ENCODE measurements at places on chromosomes 6 and 20.

GRCh38 chr6:161889324-161889723 lies 615.5 kb upstream of the AGPAT4 start:
- DNase-seq = no peak

GRCh38 chr6:2885967-2886735 lies 17.0 kb downstream of the SERPINB9 start:
- no peak for DNase-seq

DNA sequence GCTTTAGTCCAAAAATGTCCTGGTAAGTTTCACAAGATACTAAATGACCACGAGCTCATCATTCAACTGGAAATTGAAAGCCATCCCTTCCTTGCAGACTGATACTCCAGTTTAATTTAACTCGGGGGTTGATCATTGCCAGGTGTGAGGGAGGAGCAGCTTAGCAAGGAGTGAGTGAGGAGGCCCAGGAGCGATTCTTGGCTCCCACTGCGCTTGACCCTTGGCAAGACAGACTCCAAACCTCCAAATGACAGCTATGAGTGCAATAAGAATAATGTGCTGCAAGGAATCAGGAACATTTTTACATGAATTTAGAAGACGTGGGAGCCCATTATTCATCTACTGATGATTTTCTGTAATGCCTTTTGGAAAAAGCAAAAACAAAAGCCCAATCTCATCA lies 64.9 kb downstream of the LAMA4 start:
- no peak for DNase-seq

DNA sequence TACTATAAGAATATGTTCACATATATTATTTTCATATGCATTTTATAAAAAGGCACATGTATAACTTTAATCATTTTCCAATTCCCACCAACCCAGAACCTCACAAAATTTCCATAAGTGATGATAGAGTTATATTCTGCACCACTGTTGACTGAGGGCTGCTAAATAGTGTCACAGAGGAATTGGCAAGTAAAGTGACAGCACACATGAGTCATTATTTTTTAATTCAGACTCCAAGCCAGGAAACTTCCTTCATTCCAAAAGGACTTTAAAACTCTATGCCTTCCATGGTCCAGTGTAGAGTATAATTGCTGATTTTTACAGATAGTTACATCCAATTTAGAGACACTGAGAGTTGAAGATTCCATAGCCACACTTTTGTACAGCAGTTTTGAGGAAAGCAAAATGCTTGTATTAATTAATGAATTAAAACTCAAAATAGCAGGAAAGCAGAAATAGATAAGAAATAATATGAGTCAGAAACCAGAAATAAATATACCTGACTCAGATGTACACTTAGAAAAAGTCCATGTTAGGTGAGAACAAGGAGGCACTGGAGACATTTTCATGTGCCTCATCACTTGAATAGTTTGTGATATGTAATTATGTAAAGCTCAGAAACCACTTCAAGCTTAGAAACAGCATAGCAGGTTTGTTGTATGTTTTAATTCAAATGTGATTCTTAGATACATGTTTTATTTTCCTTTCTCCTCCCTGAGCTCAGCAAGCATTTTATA lies 425.2 kb upstream of the OPRM1 start:
- DNase-seq = no peak

DNA sequence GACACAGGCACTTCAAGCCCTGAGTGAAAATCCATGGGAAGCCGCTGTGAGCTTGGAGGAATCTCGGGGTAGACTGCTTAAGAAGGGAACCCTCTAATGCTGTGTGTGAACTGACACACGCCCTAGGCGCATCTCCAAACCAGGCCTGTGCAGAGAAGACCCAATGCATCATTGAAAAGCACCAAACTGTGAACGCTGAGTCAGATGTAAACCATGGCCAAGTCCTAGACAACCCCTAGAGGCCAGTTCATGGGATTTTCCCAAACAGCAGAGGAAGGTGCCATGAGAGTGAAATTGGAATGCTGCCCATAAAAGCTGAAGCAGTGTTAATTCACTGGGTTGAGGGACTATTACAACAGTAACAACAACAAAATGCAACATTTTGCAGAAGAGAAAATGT lies 296.5 kb downstream of the SMOC2 start:
- no peak for DNase-seq

GRCh38 chr20:23130622-23131140 lies 44.6 kb upstream of the CD93 start:
- no peak for DNase-seq

DNA sequence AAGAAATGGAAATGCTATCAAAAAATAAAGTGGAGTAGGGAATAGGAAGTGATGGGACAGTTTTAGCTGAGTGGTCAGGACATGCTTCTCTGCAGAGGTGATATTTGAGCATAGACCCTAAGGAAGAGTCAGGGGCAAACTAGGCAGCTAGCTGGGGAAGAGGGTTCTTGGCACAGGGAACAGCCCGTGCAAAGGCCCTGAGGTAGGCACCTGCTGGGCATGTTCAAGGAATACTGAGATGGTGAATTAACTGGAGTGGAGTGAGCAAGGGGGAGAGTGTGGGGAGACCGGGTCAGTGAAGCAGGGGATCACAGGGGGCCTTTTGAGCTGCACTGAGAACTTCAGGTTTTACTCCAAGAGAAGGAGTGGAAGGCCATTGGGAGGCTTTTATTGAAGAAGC lies 7.5 kb upstream of the SIRPA start:
- no peak for DNase-seq

GRCh38 chr6:167934426-167934864 lies 63.0 kb upstream of the KIF25 start:
- DNase-seq = no peak

GRCh38 chr20:14477125-14477524 lies 139.7 kb upstream of the FLRT3 start:
- DNase-seq = no peak

- no peak for DNase-seq
Observed at GRCh38 chr6:47967843-47968242, 143.2 kb downstream of the PTCHD4 start.

DNA sequence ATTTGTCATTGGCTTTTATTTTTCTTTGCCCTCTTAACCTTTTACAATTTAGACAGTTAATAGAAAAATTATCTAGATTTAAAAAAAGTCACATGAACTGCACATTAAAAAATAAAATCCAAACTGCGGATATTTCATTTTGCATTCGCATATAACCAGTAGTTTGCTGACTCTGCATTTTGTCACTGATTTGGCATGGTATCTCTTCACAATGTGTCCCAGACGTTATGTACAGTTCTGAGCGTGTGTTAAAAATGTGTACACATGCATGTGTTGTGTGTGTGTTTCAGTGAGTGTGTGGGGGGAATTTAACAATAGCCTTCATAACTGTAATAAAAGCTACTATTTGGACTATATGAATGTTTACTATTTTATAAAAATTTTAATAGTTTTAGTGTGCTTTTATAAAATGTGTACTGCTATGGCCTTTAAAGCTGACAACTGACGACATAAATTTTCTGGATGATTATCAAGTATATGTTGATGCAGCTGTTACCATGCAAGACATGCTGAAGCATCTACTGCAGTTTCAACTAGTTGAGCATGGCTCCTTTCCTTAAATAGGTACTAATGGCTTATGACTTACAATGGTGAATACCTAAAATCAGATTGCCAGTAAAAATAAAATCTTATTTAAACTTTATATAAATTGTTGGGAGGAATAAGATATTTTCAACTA lies 67.7 kb downstream of the HMGCLL1 start:
- no peak for DNase-seq

- DNase-seq = no peak
Observed at GRCh38 chr20:42594011-42594410, 595.7 kb downstream of the PTPRT start.

DNA sequence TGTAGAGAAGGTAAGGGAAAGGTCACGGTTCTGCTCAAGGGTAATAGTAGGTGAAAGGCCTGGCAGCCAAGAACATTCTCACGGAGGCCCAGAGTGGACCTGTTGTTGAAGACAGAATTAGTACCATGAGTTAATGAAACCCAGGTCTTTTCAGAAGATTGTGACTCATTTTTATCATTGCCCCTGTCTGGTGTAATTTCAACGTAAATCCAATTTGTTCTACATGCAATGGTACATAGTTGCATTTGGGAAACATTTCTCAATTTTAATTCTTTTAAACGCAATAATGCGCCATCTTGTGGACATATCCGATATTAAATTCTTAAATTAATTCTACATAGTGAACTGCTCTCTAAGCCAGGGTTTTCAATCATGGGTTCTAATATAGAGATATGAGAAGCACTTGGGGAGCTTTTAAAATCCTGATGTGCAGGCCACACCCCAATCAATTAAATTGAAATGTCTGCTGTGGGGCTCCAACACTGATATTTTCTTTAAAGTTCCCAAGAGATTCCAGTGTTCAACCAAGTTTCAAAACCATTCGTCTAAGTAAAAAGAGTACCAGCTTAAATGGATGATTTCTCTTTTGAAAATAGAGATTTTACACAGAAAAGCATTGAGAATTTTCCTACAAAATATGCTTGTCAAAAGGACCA lies 257.4 kb downstream of the PLCB1 start:
- DNase-seq = no peak

DNA sequence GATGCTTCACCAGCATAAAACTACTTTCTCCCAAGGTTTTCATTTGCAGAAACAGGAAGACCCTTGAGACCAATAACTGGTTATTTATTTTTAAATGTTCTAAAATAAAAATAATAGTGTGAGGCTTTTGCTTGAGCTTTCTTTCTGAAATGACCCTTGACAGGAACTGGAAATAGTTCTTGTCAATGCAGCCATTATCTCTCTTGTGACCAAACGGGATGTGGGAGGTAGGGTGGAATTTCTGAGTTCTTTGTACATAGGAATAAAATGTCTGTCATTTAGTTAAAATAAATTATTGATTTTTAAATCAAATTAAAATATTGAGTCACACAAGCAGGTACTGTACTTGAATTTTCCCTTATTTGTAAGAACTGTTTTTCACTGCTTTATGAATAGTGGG lies 110.2 kb upstream of the CCN2 start:
- no peak for DNase-seq

GRCh38 chr20:36285746-36286447 lies 20.2 kb upstream of the DLGAP4 start:
- no peak for DNase-seq

DNA sequence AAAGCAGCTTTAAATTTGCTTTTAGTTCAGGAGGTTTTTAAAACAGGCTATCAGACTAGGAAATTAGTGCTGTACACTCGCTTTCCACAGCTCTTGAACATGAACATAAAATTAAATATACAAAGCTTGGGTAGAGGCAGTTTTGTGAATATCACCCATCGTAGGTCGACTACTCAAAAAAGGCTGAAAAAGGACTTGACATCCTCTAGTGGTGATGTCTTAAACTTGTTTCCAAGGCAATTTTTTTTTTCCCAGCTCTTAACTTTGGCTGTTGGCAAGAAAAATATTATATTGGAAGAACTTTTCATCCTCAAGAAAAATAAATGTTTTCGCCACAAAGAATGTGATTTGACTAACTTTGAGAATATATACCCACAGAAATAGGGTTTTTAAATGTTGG lies 2.9 kb downstream of the MAP7 start:
- no peak for DNase-seq

DNA sequence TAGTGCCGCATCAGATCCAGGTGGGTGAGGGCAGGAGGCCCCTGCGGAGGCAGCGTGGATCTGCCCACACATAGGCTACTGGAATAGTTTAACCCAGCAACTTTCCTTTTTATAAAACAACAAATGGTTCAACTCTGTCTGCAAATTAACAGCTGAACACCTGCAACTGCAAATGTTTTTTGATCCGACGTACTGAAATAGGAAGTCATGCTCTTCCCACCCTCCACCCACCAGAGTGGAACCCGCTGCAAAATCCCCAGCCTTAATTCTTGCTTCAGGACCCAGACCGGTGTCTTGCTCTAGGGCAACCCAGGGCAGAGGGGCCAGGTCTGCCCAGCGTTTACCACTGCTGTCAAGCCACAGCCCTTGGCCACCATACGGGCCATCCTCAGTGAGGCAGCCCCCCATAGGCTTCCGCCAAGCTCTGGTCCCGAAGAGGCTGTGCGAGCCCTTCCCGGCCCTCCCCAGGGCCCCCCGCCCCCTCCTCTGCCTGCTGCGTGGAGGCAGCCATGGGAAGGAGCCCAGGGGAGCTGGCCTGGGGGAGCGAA lies 334.3 kb downstream of the ZFAND3 start:
- DNase-seq = no peak

DNA sequence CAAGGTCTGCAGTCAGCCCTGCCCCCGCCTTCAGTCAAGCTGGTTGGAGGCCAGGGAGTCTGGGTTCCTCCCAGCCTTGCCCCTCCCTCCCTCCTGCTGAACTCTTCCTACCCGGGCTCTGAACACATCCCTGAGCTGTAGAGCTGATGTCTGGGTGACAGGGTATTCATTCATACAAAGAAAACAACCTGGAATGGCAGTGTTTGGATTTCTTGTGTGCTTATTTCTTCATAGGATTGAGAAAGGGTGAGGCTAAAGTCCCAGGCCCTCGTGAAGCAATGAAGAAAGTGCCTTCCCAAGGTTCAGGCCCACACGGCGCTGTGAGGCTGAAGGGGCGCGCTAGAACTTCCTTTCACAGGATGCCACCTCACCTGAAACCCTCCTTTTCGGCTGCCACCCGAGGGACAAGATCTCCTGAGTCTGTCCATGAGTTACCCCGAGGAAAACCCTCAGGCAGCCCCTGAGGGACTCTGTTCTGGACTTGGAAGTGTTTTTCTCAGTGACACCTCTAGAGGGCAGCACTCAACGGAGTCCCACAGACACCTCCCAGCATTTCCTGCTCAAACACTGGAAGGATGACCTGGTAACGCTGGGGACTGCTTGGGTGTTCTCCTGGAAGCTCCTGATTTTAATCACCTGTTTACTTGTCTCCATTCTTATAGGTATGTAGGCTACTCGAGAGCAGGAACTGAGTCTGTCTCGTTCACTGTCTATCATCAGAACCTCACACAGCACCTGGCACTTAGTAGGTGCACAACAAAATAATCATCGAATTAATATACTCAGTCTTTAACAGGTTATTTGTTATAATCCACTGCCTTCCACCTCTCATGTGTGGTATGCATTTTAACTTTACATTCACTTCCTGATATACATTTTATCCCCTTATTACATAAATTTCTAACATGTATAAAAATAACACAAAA lies 11.8 kb upstream of the GSTA1 start:
- peak; percentile 4 for DNase-seq

GRCh38 chr6:148873868-148874267 lies 127.0 kb downstream of the UST start:
- no peak for DNase-seq

DNA sequence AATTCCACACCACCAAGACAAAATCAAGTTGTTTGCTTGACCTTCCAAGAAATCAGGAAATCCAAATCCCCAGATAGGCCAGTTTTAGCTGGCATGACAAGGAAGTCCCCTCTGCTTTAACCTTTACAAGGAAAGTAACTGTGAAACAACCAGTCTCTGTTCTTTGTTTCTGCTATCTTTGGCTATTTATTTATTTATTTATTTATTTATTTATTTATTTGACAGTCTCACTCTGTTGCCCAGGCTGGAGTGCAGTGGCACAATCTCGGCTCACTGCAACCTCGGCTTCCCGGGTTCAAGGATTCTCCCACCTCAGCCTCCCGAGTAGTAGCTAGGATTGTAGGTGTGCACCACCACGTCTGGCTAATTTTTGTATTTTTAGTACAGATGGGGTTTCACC lies 14.5 kb upstream of the GMNN start:
- no peak for DNase-seq

- no peak for DNase-seq
Observed at GRCh38 chr6:95084867-95085266, 492.5 kb upstream of the MANEA start.

- no peak for DNase-seq
Observed at GRCh38 chr20:43513372-43513930, 6.0 kb downstream of the L3MBTL1 start.
